ENCODE measurements at places on chromosomes 2 and 18.

- no peak for DNase-seq
Observed at GRCh38 chr2:10772868-10773215, 39.7 kb downstream of the PDIA6 start.

GRCh38 chr18:8611916-8612576 is 2.8 kb downstream of the RAB12 start:
- no peak for DNase-seq

DNA sequence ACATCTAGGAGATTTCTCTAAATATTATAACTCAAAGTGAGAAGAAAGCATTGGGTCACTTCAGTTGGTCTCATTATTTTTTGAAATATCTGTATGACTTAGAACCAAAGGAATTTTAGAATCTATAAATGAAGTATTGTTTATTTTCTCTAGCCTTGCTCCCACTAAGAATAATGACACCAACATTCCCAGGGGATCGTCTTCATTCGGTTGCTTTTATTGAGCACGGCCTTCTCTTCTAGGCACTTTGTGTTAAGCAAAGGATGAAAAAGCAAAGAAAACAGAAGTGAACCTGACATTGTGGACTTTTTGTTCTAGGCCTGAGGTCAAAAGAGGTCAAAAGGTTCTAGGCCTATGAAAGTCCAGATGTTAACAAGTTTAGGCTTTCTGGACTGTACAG is 231.9 kb downstream of the GALR1 start:
- no peak for DNase-seq

DNA sequence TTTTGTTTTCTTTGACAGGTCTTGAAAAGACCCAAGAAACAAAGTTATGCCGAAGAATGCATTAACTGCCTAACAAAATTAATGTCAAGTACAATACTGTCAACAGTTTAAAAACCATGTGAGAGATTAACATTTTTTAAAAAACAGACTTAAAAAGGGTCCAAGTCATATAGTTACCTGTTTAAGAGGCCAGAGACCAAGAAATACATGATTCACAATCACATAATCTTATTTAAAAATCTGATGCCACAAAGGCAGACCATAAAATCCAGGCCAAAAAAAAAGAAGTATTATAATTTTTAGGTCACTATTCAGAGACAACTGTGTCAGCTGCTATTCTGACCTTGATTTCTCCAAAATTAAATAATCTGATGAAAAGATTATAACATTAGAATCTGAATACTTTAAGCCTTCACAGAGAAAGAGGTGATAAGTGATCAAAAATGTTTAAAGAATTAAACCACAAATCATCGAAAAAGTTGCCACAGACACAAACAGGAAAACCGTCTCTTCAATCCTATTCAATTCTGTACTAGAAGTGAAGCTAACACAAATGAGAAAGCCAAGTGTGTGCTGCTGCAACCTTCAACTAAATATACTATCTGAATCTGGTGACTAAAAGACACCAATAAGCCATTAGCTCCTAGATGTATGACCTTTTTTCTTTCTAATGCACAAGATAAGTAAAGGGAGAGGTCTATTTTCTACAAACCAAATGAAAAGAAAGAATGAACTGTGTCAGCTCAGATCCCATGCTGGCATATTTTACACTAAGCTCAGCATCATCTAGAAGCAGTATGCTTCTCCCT is 286.0 kb downstream of the ZEB2 start:
- no peak for DNase-seq

GRCh38 chr18:58146099-58146498 is 102.1 kb downstream of the NEDD4L start:
- no peak for DNase-seq

GRCh38 chr2:37769551-37769950 is 98.1 kb upstream of the CDC42EP3 start:
- peak; percentile 27 for DNase-seq

DNA sequence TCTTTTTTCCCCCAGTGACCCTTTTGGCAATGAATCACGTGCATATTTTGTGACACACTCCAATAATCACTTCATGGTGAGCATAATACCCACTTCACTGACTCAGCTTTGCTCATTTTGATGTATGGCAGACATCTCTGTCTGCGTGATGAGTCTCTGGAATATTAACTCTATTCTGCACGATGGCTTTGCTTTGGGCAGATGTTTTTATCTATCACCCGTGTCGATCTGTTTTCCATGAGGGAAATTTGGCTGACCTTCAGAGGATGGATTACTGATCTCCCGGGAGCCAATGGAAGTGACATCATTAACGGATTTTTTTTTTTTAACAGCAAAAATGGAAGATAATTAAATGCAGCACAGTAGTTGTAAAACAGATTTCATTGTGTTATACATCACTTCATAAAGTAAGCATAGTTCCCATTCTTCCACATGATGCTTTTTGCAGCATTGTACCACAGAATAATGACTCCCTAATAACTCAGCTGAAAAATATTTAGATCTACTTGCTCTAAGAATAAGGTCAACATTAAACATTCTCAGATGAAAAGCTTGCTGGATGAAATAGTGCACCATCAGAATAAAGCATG is 29.8 kb downstream of the CDC42EP3 start:
- DNase-seq, result peak; percentile 59

GRCh38 chr18:6629635-6630140 is 99.8 kb upstream of the ARHGAP28 start:
- no peak for DNase-seq

- no peak for DNase-seq
Observed at GRCh38 chr18:74234326-74235171, 57.2 kb downstream of the CYB5A start.

GRCh38 chr2:182426918-182427240 is at the start of gene PDE1A:
Gene PDE1A, minus strand, starts transcription at chr2:182427036.
- DNase-seq, result no peak

GRCh38 chr2:104406261-104406726 is 447.6 kb upstream of the POU3F3 start:
- DNase-seq, result no peak

DNA sequence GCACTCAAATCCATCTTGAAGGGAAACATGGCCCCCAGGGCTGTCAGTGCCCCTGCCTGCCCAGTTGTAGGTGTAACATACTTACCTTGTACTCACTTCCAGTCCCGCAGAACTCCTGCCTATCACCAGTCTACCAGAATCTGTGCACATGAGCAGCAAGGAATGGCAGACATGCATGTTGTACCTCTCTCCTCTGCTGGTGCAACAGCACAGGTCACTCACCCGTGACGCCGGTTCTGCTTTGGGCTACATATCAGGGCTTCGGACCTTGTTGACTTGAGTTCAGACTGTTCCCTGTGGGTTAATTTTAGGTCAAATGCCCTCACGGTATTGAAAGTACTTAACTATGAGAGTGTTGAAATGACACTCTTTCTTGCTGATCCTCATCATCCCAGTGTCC is 215.7 kb downstream of the TPGS2 start:
- DNase-seq, result no peak

DNA sequence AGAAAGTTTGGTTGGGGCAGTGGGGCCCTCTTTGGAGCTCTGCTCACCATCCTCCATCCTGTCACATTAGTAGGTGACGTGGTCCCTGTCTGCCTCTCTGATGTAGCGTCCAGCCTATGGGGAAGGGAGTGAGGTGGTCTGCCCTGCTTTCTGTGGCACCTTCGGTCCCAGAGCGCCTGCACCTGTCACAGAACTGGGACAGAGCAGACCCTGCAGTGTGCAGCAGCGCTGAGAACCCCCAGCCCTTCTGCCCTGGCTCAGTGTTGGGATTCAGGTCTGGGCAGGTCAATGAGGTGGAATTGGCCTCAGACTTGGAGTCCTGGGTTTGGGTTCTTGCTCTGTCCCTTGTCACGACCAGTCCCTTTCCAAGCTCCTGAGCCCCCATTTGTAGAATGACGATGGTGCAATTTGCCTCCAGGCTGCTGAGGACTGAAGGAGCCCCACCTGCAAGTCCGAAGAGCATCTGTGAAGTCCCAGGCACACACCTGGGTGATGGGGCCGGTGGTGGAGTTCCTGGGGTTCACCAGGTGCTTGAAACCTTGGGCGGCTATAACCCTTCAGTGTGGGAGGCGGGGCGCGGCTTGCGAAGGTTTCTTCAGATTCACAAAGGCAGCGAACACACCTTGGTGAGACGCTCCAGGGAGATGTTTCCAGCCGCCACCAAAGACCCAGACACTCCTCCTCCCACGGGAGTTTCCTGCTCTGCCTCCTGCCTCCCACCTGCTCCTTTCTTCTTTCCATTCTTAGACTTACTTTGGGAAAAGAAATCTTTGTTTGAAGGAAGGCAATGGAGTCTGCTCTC is 265.4 kb upstream of the HDAC4 start:
- DNase-seq, result no peak

- no peak for DNase-seq
Observed at GRCh38 chr2:232892221-232892620, 22.2 kb downstream of the SNORC start.

DNA sequence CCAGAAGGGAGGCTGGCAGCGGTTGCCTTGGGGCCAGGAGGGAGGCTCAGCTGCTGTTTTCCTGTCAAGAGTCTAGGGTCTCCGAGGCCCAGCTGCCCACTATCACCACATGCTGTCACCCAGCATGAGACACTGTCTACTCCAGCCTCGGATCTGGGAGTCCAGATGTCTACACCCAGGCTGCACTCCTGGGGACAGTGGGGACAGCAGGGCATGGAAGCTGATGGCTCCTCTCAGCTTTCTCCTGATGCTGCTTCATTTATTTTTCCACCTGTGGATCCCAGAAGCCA is 134.0 kb downstream of the PTGR3 start:
- DNase-seq, result no peak

- DNase-seq, result peak; percentile 73
Observed at GRCh38 chr18:63848159-63848558, 39.3 kb upstream of the SERPINB2 start.

Data from SHP77 (cell line).